ENCODE measurements at places on chromosomes 6 and 20.

- DNase-seq: no peak
Observed at GRCh38 chr6:110270165-110270564, 88.0 kb downstream of the METTL24 start.

- no peak for DNase-seq
Observed at GRCh38 chr6:149917679-149918078, 5.2 kb downstream of the RAET1G start.

GRCh38 chr6:63636518-63637021 lies 968 bp downstream of the PHF3 start:
- peak; percentile 48 for DNase-seq

- no peak for DNase-seq
Observed at GRCh38 chr6:118387921-118388701, 160.0 kb upstream of the PLN start.

DNA sequence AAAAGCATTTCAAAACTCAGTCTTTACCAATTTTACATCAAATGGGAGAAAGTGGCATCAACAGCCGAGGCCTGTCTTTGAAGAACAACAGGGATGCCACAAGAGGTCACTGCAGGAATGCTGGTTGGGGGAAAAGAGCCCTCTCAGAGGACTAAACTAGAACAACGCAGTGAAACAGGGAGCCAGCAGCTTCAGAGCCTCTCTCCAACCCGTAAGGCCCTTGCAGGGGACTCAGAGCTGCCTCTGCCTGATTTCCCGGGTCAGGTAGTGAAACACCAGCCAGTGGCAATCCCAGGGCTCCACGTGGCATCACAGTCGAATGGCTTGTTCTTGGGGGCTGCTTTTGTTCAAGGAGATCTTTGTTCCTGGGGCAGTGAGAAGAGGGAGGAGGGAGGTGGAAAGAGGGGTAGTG lies 55.0 kb upstream of the KCNK16 start:
- peak; percentile 69 for DNase-seq

GRCh38 chr6:24925661-24926060 lies 10.1 kb downstream of the RIPOR2 start:
- no peak for DNase-seq

DNA sequence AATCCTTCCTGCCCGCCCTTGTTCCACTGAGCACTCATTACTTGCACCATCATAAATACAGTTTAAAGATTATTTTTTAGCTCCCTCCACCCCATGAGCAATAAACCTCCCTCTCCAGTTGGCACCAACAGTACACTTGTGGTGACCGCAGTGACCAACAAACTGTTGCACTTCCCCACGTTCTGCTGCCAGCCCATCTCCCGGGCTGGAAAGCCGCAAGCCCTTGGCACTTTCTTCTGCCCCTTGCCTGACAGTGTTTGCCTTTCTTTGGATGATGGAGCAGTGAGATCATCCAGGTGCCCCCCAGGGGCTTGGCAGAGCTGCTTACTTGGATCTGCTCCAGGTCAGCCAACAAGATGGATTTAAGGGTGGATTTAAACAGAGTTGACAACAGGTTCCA lies 21.6 kb downstream of the KCNB1 start:
- DNase-seq: no peak

DNA sequence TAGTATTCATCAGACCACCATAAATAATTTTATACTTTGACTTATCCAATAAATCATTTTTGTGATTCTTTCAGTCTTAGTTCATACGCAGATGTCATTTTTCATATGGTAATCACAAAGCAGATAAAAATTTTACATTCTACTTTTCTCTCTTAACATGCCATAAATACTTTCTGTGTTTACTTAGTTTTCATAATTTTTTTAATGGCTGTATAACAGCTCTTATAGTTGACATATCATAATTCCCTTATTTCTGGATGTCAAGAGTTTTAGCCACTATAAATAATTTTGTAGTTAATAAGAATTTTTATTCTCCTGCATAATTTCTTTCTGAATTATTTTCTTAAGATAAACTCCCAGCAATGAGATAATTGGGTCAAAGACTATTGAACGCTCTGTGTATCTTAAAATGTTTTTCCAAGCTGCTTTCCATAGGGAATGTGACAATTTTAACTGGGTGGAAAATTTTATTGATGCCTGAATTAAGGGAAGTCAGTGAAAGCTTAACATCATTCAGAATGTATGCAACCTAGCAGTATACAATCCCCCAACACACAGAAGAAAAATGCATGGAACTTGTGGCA lies 702.7 kb downstream of the EPM2A start:
- no peak for DNase-seq
